ENCODE measurements at places on chromosomes 3 and 15. TPM values are rescaled to one million over a fixed set of nuclear protein-coding genes. Genes with fewer than 3 reads are reported as not detected.

The PTH1R gene
- not detected for total RNA-seq

The ZNF106 gene
- total RNA-seq = 53.2 TPM

The KCTD6 gene
- total RNA-seq = 8.3 TPM

The SLC33A1 gene
- 81.7 TPM for total RNA-seq

The UPK1B gene
- 20.1 TPM for total RNA-seq

The DUOX1 gene
- total RNA-seq = 26.7 TPM

Data from nasal cavity respiratory epithelium epithelial cell of viscerocranial mucosa (primary cell).